Kasumi-1 (cell line): ENCODE measurements at places on chromosomes 2 and 18.
A peak's percentile ranks its signal among the peaks of the same experiment; 100 is the strongest.

DNA sequence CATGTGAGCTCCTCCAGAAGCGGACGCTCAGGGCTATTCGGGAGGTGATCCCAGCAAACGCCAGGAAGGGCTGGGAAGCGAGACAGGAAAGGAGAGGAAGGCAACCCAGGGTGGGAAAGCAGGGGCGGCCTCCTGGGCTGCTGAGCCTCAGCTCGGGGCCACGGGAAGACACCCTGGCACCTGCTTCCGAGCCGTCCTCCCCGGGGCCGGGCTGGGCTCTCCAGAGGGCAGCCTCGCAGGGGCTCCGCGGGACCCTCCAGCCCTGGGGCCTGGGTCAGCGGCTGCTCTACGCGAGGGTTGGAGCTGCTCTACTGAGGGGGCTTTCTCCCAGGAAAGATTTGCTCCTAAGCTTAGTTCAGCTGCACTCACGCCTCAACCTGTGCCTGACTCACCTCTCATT is 34.0 kb downstream of the TIMM21 start:
- no peak for DNase-seq

- DNase-seq, result no peak
Observed at GRCh38 chr2:176680916-176681516, 411.8 kb downstream of the MTX2 start.

DNA sequence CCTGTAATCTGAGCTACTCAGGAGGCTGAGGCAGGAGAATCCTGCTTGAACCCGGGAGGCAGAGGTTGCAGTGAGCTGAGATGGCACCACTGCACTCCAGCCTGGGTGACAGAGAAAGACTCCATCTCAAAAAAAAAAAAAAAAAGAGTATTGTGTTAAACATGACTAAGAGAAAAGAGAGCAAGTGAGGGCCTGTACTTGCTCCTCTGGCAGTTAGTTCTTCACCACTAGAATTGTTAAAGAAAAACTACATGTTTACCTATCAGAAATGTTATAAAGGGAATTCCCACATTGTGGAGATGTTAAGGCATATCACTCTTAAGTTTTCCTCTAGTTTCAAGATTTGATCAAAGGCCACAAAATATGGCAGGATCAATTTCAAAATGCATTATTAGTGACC is 75.4 kb upstream of the LRATD1 start:
- DNase-seq, result no peak

DNA sequence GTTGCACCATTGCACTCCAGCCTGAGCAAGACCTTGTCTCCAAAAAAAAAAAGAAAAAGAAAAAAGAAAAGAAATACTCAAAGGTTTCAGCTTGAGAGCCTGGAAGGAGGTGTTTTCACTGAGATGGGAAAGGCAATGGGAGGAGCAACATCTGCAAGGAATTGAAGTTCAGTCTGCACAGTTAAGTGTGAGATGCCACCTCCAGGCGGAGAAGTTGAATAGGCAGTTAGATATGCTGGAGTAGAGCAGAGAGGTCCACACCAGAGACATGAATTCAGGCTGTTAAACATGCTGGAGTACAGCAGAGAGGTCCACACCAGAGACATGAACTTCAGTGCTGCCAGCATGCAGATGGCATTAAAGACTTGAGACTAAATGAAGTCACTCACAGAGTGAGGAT is 41.4 kb upstream of the DTNB start:
- DNase-seq, result peak; percentile 54

DNA sequence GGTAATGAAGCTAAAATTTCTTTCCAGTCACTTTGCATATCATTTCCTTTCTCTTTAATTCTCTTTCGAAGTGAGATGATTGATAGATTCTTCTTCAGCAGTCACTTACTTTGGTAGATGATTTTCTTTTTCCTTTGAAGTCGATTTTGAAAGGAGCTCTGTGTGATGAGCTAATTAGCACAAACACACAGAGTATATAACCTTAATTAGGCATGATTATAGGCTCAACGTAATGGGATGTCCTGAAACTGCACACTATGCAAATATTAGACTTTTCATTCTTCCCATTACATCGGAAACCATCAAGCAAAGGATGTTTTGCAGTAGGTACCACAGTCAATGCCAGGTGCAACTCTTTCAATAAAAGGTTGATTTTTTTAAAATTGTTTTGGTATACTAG is 6.4 kb upstream of the CTLA4 start:
- no peak for DNase-seq

GRCh38 chr2:194464964-194465638 is 1191.9 kb upstream of the SLC39A10 start:
- DNase-seq, result no peak

- peak; percentile 45 for DNase-seq
Observed at GRCh38 chr2:239316562-239317465, 84.0 kb downstream of the HDAC4 start.
